Skeletal muscle cell (primary cell): ENCODE measurements at places on chromosomes 7 and 10.

DNA sequence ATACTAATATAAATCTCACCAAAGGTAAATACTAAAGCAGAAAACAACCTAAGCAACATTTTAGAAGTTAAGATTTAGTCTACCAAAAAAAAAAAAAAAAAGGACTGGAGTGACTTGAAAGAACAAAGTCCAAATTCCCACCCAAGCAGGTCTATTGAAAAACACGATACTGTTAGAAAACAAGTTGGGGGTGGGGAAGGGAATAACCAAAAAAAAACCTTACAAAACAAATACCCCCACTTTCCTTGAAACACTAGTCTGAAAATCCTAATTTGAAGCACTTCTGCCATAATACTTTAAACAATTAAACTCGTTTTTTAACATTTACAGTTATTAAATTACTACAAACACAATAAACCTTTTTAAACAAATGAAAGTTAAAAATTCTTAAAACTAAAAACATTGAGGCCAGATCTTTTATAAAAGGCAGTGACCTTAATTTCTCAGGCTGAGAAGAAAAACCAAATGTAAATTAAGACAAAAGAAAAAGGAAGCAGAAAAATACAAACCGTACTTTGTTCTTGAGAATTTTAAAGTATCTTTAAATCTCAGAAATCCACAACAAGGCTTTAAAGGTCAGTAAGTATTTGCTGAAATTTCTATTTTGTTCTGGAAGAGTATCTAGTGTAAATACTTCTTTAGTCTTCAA, 135.1 kb downstream of the NRBF2 start:
- DNase-seq, result no peak

DNA sequence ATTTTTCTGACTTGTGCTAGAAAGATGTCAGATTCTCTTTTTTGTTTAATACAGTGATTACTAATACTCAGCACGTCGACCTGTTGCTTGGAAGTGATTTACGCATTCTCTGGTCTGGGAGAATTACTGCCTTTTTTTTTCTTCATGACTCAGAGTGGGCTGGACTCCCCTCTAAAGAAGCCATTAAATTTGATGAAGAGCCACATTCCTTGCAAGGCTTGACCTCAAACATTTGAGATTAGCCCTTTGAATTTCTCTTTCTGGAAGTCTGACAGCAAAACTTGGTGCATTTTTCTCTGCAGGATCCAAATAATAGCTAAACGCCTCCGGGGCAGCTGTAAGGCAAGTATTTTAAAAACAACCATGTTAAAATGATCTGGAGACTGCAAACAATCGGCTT, 171.6 kb downstream of the GALNT17 start:
- peak; percentile 11 for DNase-seq

DNA sequence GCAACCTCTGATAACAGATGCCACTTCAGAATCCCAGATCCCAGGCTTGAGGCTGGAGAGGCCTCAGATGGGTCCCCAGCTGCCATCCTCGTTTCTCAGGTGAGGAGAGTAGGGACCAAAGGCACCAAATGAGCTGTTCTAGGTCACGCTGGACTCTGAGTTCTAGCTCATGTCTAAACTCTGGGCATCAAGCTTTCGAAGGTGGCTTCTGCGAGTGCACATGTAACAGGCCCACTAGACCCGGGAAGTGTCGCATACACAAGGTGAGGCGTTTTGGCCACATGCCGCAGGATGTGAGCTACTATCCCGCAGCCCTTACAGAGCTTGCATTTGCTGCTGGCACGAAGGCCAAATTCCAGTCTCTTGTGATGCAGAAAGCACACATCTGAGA, 355.1 kb upstream of the SHH start:
- DNase-seq, result no peak

- DNase-seq, result no peak
Observed at GRCh38 chr10:49649936-49650723, 29.3 kb upstream of the C10orf53 start.

GRCh38 chr7:540997-541396, 21.4 kb upstream of the PDGFA start:
- DNase-seq, result no peak

GRCh38 chr10:132909491-132910071, 32.8 kb downstream of the CFAP46 start:
- no peak for DNase-seq

DNA sequence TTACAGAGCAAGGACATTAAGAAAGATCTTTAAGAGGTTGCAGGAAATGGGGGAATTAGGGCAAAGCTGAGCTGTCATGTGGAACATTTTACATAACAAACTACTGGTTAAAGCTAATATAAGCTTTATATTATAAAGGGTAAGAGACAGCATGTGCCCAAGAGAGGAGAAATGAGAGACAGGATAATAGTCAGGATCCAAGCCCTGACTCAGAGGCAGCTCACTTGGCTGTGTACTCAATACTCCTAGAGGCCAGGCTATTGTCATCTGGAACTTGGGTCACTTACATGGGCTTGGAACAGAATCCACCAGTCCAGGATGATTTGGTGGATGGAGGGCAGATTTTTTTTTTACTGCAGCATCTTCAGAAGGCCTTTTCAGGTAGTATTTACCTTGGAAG, 418.6 kb upstream of the ZMIZ1 start:
- no peak for DNase-seq

DNA sequence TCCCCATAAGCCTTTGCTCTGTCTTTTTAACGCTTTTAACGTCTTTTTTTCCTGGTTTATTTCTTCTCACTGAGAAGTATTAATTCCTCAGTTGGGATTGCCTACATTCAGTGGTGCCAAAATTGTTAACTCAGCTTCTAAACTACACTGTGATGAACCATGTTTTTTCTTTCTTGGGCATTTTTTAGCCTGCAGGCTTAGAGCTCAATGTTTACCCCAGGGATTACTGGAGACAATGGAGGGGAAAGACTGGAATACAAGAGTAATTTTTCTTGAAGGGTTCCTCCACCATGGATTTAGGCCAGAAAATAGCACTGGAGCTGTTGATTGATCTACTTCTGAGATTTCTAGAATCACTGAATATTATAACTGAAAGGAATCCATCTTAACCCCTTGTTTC, 19.8 kb downstream of the STAMBPL1 start:
- no peak for DNase-seq

GRCh38 chr7:143279186-143280098, 5.3 kb upstream of the TMEM139 start:
- DNase-seq, result peak; percentile 20

DNA sequence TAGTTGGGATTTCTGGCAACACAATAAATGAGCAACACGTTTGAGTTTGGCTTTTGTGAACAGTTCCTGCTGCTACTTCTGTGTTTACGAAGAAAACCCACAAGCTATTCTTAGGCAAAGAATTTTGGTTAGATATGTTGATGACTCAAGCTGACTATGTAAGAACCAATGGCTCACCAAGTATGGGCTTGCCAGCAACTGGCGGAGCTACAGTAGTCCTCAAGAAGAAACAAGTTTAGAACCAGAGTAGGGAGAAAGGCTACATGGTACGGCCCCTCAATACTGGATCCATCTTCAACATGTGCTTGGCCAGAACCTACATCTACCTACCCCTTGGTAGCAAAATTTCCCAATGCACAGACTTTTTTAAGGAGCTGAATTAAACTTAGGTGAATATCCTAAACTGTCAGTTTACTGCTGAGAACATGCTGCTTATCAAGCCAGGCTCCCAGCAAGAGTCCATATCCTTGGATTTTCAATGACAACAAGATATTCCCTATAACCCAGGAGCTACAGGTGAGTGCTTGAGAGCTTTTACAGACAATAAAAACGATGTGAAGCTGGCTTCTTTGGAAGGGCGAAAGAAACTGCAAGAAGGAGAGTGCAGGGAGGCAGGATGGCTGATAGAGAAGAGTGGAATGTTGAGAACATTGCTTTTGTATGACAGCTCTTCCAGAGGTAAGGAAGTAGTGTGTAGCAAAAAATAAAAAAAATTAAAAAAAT, 74.3 kb upstream of the ASAH2 start:
- DNase-seq, result peak; percentile 89

- no peak for DNase-seq
Observed at GRCh38 chr7:91843831-91844230, 36.7 kb downstream of the MTERF1 start.

GRCh38 chr10:1360011-1360557, 303.9 kb downstream of the WDR37 start:
- DNase-seq, result no peak

GRCh38 chr7:148905093-148905666, 21.1 kb upstream of the EZH2 start:
- no peak for DNase-seq

DNA sequence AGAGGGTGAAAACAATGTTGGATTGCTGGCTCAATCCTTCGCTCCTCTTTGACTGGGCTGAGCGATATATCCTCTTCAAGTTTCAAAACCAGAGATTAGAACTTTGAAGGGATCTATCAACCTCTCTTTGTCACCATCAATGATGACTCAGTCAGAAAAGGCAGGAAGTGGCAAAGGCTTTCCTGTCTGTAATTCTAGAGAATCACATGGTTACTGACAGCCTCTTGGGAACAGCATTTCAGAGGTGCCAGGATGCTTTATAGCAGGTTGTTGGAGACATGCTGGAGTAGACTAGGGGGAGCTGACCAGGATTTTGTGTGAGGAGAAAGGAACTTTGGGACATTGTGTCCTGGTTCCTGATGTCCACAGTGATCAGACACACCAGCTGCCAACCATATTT, 81.3 kb downstream of the PRKCQ start:
- no peak for DNase-seq

DNA sequence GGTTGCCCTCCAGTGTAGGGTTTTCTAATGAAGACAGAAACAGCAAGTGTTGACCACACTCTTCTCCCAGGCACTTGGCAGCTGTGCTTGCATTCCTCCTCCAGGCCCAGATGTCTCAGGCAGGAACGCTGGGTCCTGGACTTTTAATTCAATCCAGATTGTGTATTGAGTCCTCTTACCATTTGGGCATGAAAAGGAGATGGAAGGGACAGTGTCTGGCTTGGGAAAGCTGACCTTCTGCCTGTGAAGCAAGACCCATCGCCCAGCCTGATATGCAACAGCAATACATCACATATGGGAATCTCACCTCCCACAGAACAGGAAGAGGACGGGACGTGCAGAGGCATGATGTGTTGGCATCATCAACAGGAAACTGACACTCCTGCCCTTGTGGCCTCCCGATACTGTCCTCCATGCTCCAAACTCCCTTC, 174.4 kb upstream of the LYZL2 start:
- DNase-seq, result peak; percentile 86

GRCh38 chr7:25611196-25611595, 382.9 kb upstream of the NPVF start:
- DNase-seq, result no peak

DNA sequence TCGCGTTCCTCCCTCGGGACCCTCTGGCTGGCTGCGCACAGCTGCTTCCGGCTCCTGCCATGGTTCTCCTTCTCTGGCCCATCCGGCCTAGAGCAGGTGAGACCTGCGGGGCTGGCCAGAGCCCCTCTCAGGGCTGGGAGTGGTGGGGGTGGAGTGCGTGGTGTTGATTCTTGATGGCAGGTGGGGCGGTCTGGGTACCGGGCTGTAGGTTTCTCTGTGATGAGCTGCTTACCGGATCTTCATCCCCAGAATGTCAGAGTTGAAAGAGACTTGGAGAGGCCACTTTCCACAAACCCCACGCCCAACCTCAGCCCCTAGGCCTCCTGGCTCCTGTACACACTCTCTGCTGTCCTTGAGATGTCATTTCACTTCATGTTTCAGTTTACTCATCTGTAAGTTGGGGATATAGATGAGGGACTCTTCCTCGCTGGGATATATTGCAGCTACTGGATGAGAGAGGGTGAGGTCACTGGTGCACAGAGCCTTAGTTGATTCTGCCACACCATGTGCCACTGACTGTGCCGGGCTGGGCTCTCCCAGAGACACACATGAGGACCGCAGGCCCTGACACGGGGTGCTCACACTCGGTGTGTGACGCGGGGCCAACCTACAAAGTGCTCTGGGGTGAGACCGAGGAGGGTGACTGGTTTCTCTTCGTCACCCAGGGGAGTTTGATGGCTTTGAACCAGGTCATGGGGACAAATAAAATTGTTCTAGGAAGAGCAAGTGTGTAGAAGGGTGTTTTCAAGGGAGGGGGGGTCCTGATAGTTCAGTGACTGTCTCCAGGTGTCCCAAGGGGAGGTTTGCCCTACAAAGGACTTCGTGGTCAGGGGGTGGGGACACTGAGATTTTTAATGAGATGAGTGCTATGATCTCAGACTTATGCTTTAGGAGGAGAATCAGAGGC, 29.5 kb downstream of the ZNF775 start:
- DNase-seq, result no peak
